ENCODE measurements at places on chromosomes 2 and 18.

DNA sequence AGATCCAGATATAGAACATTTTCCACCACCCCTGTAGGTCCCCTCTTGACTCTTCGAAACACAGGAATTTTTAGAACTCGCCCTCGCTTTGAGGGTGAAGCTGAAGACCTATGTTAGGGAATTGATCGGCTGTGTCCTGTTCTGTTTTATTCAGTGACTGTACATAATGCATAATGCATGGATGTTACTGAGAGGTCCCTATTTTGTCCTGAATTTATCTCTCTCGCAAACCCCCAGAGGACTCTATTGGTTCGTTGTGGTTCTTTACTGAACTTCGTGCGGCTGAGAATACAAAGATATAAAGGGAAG lies 431 bp upstream of the EIF5B start:
- DNase-seq, result no peak

GRCh38 chr2:46873604-46874068 lies 42.0 kb downstream of the MCFD2 start:
- DNase-seq, result peak; percentile 19

- no peak for DNase-seq
Measured at GRCh38 chr2:240320204-240320993, 115.1 kb upstream of the GPC1 start.

- DNase-seq, result no peak
Measured at GRCh38 chr18:23838801-23839366, 149.6 kb downstream of the LAMA3 start.

DNA sequence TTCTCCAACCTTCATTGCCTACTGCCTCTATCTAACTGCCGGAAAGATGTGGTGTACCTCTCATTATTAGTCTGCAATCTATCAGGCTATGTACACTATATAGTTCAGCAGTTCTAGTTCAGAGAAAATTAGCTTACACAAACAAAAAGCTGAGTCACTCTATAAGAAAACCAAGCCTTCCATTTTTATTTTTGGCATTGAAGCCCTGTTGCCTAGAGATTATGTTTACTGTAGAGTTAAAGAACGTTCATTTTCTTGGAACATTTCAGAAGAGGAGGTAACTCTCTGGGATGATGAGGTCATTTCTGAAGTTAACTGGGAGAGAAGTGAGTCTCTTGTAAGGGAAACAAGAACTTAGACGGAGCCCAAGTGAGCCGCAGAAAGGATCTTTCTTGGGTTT lies 133.5 kb downstream of the FAM124B start:
- peak; percentile 49 for DNase-seq

All from NCI-H1417 (cell line).